ENCODE measurements at places on chromosomes 2 and 18. TPM values are rescaled to one million over a fixed set of nuclear protein-coding genes. Genes with fewer than 3 reads are reported as not detected.

EFHD1 gene
- total RNA-seq: 2.7 TPM

GRHL1 gene
- 2.3 TPM for total RNA-seq

FEZ2 gene
- 45.3 TPM for total RNA-seq

HDLBP gene
- 417 TPM for total RNA-seq

SLC14A1 gene
- total RNA-seq: 0.95 TPM

DNAJC5G gene
- not detected for total RNA-seq

CHAC2 gene
- total RNA-seq: 4.5 TPM

ESPNL gene
- total RNA-seq: 0.06 TPM

C2orf74 gene
- 2.2 TPM for total RNA-seq

DIS3L2 gene
- 33.5 TPM for total RNA-seq

GPR55 gene
- total RNA-seq: 0.34 TPM

RPRM gene
- total RNA-seq: 0.98 TPM

RAD51AP2 gene
- not detected for total RNA-seq

LDLRAD4 gene
- total RNA-seq: 33.6 TPM

ASPRV1 gene
- total RNA-seq: 1.2 TPM

KRCC1 gene
- total RNA-seq: 58.4 TPM
